ENCODE measurements at places on chromosomes 2 and 18. TPM values are rescaled to one million over a fixed set of nuclear protein-coding genes. Genes with fewer than 3 reads are reported as not detected.

The DQX1 gene
- 0.71 TPM for total RNA-seq

DNA sequence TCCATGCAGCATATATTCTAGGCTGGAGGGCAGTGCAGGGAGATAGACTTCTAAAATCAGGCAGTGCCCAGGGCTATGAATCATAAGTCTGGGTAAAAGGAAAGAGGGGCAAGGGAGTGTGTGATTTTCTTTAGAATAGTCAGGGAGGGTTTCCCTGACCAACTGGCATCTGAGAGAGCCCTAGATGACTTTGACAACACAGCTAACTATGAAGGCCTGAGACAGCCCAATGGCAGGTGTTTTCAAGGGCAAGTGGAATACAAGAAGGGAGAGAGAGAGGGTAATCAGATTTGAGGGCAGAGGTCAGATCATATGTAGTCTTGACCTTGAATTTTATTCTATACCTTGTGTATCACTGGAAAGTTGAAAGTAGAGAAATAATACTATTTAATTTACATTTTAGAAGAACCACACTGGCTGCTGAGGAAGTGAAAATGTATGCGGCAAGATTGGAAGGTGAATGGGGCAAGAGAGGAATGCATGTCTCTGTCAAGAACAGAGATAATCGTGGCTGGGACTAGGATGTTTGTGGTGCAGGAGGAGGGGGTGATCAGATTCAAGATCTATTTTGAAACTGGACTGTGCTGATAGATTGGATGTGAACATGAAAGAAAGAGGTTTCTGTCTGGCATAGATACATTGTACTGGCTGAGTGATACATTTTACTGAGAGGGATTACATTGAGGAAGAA is 1.9 kb upstream of the ITGB6 start:
- H3K27ac ChIP-seq = no peak overlapping the region
- DNase-seq = no peak
- no peaks in the 10 kb centered on the region for H3K27me3 ChIP-seq
- no peaks in the 10 kb centered on the region for H3K4me1 ChIP-seq

The KCNG2 gene
- 0.99 TPM for total RNA-seq

DNA sequence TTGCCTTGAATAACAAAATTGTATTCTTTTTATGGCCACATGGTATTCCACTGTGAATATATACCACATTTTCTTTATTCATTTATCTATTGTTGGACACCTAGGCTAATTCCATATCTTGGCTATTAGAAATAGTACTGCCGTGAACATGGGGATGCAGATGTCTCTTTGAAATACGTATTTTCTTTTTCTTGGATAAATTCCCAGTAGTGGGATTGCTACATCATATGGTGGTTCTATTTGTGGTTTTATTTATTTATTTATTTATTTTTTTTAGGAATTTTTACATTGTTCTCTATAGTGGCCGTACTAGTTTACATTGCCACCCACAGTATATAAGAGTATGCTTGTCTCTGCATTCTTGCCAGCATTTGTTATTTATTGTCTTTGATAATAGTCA is 679.8 kb upstream of the NRXN1 start:
- no peak for DNase-seq
- H3K27ac ChIP-seq = no peak overlapping the region
- no peaks in the 10 kb centered on the region for H3K27me3 ChIP-seq
- H3K4me1 ChIP-seq = no peaks in the 10 kb centered on the region

The DNER gene
- 0.97 TPM for total RNA-seq

DNA sequence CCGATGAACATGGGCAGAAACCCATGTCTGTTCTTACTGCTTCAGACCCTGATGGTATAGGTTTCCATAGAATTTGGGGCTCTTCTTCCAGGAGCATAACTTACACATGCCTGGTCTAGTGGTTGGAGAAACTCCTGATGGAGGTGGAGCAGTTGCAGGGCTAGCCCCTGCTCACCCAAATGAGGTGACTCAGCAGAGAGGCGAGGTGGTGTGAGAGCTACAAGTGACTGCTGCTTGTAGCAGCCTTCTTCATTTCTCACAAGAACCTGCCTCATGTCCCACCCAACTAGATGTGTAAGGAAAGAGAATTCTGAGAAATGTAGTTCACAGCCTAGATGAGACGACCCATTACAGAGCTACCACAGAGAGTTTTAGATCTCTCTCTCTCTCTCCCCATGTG is 105.3 kb downstream of the ZNF407 start:
- H3K4me3 ChIP-seq = no peak overlapping the region
- DNase-seq = no peak
- H3K27me3 ChIP-seq = no peaks in the 10 kb centered on the region
- no peak overlapping the region for H3K27ac ChIP-seq
- H3K36me3 ChIP-seq = no peaks in the 10 kb centered on the region

- no peaks in the 10 kb centered on the region for H3K4me1 ChIP-seq
- no peak for DNase-seq
- H3K27ac ChIP-seq = no peak overlapping the region
- no peaks in the 10 kb centered on the region for H3K27me3 ChIP-seq
- H3K4me3 ChIP-seq = no peak overlapping the region
Observed at GRCh38 chr2:19559596-19560240, 201.3 kb upstream of the OSR1 start.
